Mucosa of gallbladder (tissue), 1 donor: ENCODE measurements at places on chromosomes 16 and 17. TPM values are rescaled to one million over a fixed set of nuclear protein-coding genes. Genes with fewer than 3 reads are reported as not detected.

Gene TRPV3
- 5.7 TPM for total RNA-seq

Gene TRAF7
- total RNA-seq = 100 TPM

Gene ADAD2
- total RNA-seq = 0.60 TPM

Gene SP6
- total RNA-seq = 0.14 TPM

Gene MNT
- total RNA-seq = 44.0 TPM

Gene EVPLL
- 0.14 TPM for total RNA-seq

Gene ENGASE
- 74.8 TPM for total RNA-seq
